ENCODE measurements at places on chromosomes 6 and 20. TPM values are rescaled to one million over a fixed set of nuclear protein-coding genes. Genes with fewer than 3 reads are reported as not detected.

Gene OR12D1
- not detected for total RNA-seq

GRCh38 chr6:74096329-74096728 lies 400.3 kb downstream of the CD109 start:
- no peak overlapping the region for H3K4me3 ChIP-seq
- no peak for DNase-seq
- no peaks in the 10 kb centered on the region for H3K27me3 ChIP-seq

GRCh38 chr6:35258858-35259193 lies 709 bp upstream of the ZNF76 start:
- H3K27me3 ChIP-seq: no peaks in the 10 kb centered on the region
- H3K4me1 ChIP-seq: no peaks in the 10 kb centered on the region
- no peak for DNase-seq
- peak overlapping the region; percentile 85 for H3K27ac ChIP-seq
- H3K36me3 ChIP-seq: no peaks in the 10 kb centered on the region

DNA sequence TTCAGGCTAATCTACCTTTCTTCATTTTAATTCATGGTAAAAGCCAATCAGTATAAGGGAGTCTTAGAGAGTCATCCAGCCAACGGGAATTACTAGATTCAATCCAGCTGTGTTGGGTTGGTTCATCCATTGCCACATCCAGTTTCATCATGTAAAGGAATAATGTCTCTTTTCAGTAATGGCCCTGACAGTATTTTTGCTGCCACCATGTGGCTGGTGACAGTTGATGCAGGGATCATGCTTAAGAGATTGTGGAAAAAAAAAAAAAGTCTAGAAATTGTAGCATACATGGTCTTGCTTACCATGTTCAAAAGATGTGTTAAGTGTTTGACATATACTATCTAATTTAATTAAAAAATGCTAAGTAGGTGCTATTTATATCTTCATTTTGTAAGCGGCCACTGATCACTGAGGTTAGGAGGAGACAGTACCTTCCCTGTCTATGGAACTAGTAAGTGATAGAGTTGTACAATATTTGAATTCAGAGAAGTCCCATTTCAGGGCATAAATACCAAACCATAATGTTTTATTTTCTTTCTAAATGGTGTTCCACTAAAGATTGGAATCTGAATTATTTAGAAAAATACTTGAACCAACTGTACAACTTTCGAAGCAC lies 135.9 kb downstream of the KHDRBS2 start:
- no peaks in the 10 kb centered on the region for H3K4me1 ChIP-seq
- no peaks in the 10 kb centered on the region for H3K27me3 ChIP-seq
- no peaks in the 10 kb centered on the region for H3K36me3 ChIP-seq
